ENCODE measurements at places on chromosomes 12 and 14.

- no peak for DNase-seq
Measured at GRCh38 chr12:2690348-2691005, 104.3 kb upstream of the FKBP4 start.

DNA sequence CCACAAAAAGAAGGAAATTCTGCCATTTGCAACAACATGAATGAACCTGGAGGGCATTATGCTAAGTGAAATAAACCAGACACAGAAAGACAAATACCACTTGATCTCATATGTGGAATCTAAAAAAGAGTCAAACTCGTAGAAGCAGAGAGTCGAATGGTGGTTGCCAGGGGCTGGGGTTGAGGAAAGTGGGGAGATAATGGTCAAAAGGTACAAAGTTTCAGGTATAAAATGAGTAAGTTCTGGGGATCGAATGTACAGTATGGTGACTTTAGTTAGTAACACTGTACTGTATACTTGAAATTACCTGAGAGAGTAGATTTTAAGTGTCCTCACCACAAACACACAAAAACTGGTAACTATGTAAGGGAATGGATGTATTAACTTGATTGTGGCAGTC lies 129.4 kb downstream of the PPM1H start:
- no peak for DNase-seq

GRCh38 chr12:2498964-2499500 lies 295.7 kb upstream of the FKBP4 start:
- no peak for DNase-seq

DNA sequence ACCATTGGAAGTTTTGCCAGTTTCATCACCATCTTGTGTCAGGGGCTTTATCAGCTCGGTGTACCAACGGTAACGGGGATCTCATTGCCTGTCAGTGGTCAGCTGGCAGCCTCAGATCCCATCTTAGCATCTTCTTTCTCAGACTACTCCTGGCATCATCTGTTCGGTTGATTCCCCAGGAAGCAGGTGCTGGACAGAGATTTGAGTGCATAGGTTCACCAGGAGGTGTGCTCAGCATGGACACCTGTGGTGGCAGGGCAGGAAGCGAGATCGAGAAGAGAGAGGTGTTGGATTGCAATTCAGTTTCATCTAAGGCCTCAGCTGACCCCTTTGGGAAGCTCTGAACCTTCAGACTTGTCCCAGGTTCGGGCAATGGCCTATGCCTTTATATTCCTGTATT lies 76.0 kb downstream of the C12orf75 start:
- no peak for DNase-seq
